ENCODE measurements at places on chromosomes 2 and 18. TPM values are rescaled to one million over a fixed set of nuclear protein-coding genes. Genes with fewer than 3 reads are reported as not detected.

PID1 gene
- 15.4 TPM for total RNA-seq

LIMS4 gene
- 0.76 TPM for total RNA-seq

FAM237A gene
- total RNA-seq = not detected

AMER3 gene
- total RNA-seq = not detected

RIT2 gene
- total RNA-seq = not detected

AQP12A gene
- not detected for total RNA-seq

POTEE gene
- not detected for total RNA-seq

SCTR gene
- not detected for total RNA-seq

MAP3K19 gene
- total RNA-seq = not detected

IL36B gene
- not detected for total RNA-seq

MFSD2B gene
- 0.13 TPM for total RNA-seq

UBE2E3 gene
- total RNA-seq = 48.8 TPM

ANKAR gene
- total RNA-seq = 18.7 TPM

KLHL30 gene
- 0.39 TPM for total RNA-seq

CYP27A1 gene
- total RNA-seq = 54.0 TPM

Measured in articular chondrocyte of knee joint (primary cell).